Stimulated activated CD4-positive, alpha-beta T cell treated with anti-CD3 and anti-CD28 coated beads, Interleukin-2, amount 100 ng/mL, for 48 hours (primary cell): ENCODE measurements at places on chromosomes 11 and 22.

GRCh38 chr22:32850157-32850556, 48.7 kb downstream of the TIMP3 start:
- no peak for DNase-seq

DNA sequence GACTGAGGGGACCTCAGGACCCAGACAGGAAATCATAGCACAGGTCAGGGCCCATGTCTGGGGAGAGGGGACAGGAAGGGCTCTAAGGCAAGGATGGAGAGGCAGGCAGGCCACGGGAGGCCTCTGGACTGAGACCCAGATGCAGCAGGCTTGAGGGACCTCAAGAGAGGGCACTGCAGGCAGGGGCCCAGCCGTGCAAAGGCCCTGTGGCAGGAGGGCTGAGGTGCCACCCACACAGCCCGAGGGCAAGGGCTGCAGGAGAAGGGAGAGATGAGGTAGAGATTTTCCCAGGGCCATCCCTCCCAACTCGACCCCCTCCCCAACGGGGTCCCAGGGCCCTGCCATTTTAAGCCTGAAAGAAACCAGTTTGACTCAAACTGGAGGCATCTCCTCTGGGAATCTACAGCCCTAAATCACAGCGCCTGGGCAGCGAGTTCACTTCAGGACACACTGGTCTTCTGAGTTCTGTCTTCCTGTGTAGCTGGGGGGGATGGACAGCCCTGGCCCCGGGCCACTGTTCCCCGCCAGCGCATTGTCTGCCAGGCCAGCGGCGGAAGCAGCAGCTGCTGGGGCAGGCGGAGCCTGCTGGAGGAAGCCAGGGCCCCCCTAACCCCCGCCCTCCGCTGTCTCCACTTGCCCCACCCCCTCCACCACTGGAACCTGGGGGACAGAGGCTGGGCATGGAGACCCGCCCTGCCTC, 20.3 kb upstream of the WNT7B start:
- DNase-seq = no peak

DNA sequence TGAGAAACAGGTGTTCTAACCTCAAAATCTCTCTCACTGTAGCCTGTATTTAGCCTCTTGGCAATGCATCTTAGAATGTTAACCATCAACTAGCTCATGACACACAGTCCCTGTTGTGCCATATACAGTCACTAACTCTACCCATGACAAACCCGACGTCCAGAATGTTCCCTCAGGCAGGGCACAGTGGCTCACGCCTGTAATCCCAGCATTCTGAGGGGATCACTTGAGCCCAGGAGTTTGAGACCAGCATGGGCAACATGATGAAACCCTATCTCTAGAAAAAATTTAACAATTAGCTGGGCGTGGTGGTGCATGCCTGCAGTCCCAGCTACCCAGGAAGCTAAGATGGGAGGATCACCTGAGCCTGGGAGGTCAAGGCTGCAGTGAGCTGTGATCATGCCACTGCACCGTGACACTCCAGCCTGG, 18.2 kb upstream of the CCDC34 start:
- no peak for DNase-seq

- no peak for DNase-seq
Observed at GRCh38 chr22:45291061-45291930, 6.5 kb downstream of the UPK3A start.
